ENCODE measurements at places on chromosomes 6 and 20.

- DNase-seq = no peak
Measured at GRCh38 chr6:148516617-148517016, 174.0 kb downstream of the SASH1 start.

GRCh38 chr20:37992802-37993409, 40.4 kb downstream of the TTI1 start:
- peak; percentile 70 for DNase-seq

DNA sequence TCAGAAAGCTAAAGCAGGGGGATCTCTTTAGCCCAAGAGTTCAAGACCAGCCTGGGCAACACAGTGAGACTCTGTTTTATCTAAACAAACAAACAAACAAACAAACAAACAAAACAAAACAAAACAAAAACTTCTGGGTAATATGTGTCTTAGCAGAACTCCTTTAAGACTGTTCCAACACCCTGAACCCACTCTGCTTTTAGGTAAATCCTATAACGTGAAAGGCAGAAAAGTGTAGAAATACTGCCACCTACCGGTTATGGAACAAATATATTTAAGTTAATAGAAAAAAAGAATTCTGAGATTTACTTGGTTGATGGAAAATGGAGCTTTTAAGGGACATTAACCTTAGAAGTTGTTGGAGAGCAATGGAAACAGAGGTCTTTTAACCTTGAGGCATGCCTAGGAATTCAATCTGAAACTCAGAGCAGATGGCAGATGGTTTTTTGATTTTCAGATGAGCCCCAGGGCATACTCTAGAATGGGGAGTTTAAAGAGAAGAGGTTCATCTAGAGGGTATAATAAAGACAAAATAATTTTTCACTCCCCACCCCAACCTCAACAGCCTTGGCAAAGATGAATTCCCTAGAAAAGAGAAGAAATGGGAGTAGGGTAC, 38.5 kb downstream of the SOD2 start:
- peak; percentile 59 for DNase-seq

DNA sequence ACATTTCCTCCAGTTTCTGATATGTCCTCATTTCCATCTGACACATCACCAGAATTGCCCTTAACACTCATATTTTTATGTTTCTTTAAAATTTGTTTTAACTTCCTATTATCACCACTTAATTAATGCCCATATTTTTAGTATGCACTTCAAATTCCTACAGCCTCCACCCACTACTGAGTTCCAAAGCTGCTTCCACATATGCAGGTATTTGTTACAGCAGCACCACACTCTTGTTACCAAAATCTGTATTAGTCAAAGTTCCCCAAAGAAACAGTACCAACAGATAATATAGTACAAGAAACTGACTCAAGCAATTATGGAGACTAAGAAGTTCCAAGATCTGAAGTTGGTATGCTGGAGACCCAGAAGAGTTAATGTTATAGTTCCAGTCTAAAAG, 340.4 kb downstream of the GRIK2 start:
- DNase-seq = no peak

- no peak for DNase-seq
Measured at GRCh38 chr6:40369042-40369441, 218.1 kb downstream of the LRFN2 start.

- no peak for DNase-seq
Measured at GRCh38 chr20:43993560-43993959, 78.9 kb downstream of the TOX2 start.

- DNase-seq = no peak
Measured at GRCh38 chr6:25485821-25486534, 166.0 kb upstream of the SCGN start.

DNA sequence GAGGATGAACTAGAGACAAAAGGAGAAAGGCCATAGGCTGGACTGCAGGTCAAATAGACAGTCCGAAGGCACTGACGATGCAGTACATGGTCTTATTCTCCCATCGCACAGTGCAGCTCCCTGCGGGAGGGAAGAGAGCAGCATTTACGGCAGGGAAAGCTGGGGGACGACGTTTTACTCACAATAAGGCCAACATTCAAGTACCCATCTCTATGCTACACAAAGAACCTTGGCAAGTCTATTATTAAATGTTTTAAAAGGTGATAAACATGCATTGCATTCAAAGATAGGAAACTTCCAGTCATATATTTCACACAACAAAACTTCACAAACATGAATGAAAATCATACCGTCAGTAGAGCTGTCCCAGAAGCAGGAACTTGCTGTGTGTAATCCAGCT, 7.8 kb downstream of the DYNLT1 start:
- DNase-seq = no peak

DNA sequence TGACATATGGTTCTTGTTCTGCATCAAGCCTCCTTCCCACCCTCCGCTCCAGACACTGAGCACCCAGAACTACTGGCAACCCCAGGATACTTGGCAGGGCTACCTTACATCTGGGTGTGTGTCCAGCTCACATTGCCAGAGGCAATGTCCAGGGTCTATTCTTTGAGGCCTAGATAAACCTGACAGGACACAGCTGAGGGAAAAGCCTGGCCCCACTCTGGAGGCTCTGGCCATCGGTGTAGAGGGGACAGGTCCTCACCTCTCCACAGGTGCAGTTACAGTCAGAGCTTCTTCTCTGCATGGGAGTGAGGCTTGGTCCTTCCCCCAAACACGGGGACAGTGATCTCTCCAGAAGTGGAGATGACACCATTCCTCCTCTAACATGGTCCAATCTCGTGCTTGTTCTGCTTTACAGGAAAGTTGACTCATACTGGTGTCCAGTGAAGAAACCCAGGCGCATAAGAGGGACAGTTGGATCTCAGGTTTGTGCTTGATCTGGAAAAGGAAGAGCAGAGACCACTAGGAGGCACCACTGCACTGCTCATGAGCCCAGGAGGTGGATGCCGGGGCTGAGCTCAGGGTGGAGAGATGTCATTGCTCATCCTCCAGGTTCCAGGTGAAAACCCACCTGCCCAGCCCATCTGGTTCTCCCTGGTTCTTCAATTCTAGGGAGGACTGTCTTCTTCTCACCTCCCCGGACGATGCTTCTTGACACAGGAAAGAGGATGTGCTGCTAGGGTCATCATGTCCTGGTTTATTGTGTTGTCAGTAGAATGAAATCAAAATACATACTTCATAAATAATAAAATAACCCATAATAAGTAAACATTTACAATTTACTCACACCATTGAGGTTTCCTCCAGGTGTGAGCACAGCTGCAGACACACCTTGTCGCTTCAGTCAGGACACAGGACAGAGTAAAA, 14.7 kb downstream of the HLA-F start:
- peak; percentile 23 for DNase-seq

GRCh38 chr6:53699462-53699861, 33.9 kb upstream of the KLHL31 start:
- DNase-seq = no peak

GRCh38 chr20:57680131-57680716, 29.6 kb downstream of the PMEPA1 start:
- DNase-seq = no peak

DNA sequence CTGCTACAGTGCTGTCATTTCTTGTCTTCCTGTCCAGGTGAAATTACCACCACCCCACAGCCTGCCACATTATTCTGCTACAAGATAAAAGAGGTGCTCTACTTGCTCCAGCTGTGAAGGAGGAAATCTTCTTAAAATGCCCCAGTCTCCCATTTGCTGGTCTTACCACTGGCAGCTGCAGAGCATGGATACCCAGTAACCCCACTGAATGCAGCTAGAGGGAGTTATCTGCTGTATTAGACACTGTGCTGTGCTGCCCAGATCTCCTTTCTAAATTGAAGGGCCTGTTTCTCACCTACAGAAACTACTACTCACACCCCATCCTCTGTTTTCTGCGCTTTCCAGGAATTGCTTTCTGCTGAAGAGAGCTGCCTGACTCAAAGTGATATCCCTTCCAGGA, 517.8 kb downstream of the PKHD1 start:
- no peak for DNase-seq

GRCh38 chr6:154928325-154928922, 66.7 kb upstream of the TIAM2 start:
- DNase-seq = peak; percentile 66

DNA sequence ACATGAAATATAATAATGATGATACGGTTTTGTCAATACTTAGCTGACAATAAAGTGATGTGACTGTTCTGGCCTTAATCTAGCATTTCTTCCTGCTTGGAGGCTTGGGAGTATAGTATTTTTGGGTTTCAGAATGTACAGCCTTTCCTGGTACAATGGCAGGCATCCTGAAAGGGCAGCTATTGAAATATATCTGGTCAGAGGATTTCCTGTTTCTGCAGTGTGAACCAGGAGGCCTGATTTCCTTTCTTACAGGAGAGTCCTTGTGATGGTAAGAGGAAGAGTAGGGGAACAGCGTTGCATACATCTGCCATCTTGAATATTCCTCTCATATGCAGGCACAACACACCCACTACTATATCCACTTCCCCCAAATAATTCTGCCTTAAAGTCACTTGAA, 93.7 kb downstream of the MYO6 start:
- no peak for DNase-seq

GRCh38 chr6:41367700-41368099, 32.3 kb downstream of the NCR2 start:
- peak; percentile 41 for DNase-seq

- DNase-seq = no peak
Measured at GRCh38 chr6:1057490-1058135, 254.3 kb upstream of the FOXQ1 start.

DNA sequence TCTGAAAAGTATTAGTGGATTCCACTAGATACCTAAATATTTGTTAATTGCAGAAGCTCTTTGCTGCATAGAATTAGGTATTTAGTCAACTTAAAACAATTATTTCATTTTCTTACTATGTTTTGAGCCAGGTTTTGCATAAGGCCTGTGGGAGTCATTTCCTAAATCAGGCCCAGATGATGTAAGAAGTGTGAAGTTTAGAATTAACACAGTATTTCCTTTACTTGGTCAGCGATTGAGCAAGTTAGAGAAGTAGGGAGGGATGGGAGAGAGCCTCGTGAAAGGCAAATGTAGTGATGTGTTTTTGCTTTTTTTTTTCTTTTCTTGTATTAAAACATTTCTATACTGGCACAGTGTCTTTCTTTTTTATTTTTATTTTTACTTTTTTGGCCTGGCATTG, 711.1 kb downstream of the HDGFL1 start:
- no peak for DNase-seq

DNA sequence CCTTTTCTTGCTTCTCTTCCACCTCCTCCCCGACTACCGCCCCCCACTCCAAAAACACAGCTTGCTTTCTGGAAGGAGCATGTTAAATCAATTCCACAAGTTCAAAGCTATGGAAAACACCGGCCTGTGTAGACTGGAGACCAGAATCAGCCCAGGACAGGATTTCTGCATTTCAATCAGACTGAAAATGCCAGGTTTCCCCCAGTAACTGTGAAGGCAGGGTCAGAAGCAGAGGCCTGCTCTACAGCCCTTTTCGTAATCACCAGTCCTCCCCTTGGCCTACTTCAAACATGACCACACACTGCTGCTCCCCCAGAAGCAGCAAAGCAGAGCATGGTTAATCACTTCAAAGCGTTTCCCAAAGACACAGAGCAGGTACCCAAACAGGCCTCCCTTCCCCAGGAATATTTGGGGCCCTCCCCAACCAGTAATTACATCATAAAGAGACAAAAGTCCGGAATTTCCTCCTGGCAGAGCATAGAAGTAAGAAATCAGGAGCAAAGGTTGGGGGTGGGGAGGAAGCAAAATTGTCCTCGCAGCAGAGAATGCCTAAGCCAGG, 38.4 kb downstream of the ZMYND8 start:
- DNase-seq = no peak

- no peak for DNase-seq
Measured at GRCh38 chr6:73985891-73986290, 289.9 kb downstream of the CD109 start.

GRCh38 chr6:35480176-35480575, 12.0 kb downstream of the RPL10A start:
- no peak for DNase-seq

DNA sequence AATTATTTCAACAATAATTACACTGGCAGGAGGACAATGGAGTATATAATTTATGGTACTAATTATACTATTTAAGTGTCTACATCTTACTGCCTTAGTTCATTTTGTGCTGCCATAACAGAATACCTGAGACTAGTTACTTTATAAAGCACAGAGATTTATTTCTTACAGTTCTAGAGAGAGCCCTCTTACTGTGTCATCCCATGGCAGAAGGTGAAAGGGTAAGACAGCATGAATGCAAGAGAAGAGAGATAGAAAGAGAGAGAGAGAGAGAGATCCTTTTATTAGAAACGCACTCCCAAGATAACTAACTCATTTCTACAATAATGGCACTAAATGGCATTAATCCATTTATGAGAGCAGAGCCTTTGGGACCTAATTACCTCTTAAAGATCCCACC, 314.7 kb downstream of the EPM2A start:
- no peak for DNase-seq
